ENCODE measurements at places on chromosomes 4 and X.

- DNase-seq: no peak
These were observed 81.5 kb downstream of the ZNF674 start for GRCh38 chrX:46463682-46464081.

- no peak for DNase-seq
These were observed 243.2 kb downstream of the SPOCK3 start for GRCh38 chr4:166991006-166991561.

DNA sequence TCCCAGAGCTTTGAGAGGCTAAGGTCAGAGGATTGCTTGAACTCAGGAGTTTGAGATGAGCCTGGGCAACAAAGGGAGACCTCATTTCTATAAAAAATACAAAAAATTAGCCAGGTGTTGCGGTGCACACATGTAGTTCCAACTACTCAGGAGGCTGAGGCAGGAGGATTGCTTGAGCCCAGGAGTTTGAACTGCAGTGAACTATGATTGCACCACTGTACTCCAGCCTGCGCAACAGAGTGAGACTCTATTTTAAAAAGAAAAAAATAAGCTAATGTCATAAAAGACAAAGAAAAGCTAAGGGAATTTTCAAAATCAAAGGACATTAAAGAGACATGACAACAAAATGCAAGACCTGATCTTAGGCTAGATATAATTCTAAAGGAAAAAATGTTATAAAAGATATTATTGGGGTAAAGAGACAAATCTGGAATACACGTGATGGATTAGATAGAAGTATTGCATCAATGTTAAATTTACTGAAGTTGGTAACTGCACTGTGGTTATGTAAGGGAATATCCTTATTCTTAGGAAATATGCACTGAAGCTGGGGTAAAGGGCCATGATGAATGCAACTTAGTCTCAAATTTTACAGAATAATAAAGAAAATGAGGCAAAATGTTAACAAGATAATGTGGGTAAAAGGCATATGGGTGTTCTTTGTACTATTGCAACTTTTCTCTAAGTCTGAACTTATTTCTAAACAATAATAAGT, 75.2 kb downstream of the SPRY1 start:
- DNase-seq: no peak

- no peak for DNase-seq
These were observed 607.3 kb downstream of the ANKRD50 start for GRCh38 chr4:124105212-124105611.

- no peak for DNase-seq
These were observed 298.3 kb downstream of the EVC2 start for GRCh38 chr4:5409972-5410618.

- DNase-seq: no peak
These were observed 92.1 kb downstream of the SCD5 start for GRCh38 chr4:82706349-82707000.

GRCh38 chrX:103817502-103817901, 14.6 kb downstream of the RAB9B start:
- no peak for DNase-seq

- no peak for DNase-seq
These were observed 7.4 kb downstream of the WDR13 start for GRCh38 chrX:48604701-48605100.

DNA sequence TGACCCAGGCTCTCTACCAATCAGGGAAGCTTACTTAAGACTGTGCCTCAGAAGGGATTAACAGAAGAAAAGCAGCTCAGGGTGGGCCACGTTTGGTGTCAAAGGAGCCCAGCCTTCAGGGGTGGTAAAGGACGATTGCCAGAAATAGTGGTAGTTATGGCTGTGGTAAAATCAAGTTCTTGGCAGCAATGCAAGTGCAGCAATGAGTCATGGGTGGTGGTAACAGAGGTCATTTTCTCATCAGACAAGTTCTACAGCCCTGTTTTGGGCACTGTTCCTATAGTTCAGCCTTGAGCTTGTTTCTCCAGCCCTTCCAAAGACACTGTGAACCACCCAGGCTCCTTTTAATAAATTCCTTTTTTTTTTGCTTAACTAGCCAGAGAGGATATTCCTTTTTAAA, 120.3 kb downstream of the EFHC2 start:
- no peak for DNase-seq

GRCh38 chr4:87388901-87389300, 2.1 kb downstream of the HSD17B11 start:
- DNase-seq: no peak

- DNase-seq: no peak
These were observed 175.6 kb downstream of the PPP3CA start for GRCh38 chr4:101171747-101172146.

DNA sequence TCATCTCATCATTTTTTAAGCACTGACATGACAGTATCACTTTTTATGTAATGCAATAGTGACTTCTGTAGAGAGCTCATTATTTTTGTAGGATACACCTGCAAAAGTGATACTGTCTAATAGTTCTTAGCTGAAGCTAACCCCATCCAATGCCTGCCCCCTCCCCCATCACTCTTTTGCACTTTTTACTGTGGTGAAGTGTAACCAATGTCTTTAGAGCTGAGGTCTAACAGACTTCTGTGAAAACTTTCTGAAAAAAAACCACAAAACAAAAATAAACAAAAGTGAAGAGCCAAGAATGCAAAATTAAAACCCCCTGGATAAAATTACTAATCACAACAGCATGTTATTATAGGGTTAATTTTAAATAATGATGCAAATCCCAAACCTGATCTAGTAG, 301.1 kb downstream of the ANK2 start:
- no peak for DNase-seq

GRCh38 chrX:29308726-29309125, 721.5 kb downstream of the IL1RAPL1 start:
- no peak for DNase-seq

GRCh38 chr4:125097729-125098128, 217.0 kb upstream of the FAT4 start:
- DNase-seq: no peak

GRCh38 chr4:61590881-61591280, 390.8 kb downstream of the ADGRL3 start:
- DNase-seq: no peak

GRCh38 chrX:79117078-79117477, 27.4 kb upstream of the GPR174 start:
- no peak for DNase-seq

GRCh38 chr4:73019462-73020047, 50.0 kb downstream of the COX18 start:
- DNase-seq: no peak

GRCh38 chr4:169250796-169251195, 20.0 kb downstream of the SH3RF1 start:
- DNase-seq: no peak

GRCh38 chrX:154096140-154097002, 1.1 kb downstream of the MECP2 start:
- DNase-seq: no peak

DNA sequence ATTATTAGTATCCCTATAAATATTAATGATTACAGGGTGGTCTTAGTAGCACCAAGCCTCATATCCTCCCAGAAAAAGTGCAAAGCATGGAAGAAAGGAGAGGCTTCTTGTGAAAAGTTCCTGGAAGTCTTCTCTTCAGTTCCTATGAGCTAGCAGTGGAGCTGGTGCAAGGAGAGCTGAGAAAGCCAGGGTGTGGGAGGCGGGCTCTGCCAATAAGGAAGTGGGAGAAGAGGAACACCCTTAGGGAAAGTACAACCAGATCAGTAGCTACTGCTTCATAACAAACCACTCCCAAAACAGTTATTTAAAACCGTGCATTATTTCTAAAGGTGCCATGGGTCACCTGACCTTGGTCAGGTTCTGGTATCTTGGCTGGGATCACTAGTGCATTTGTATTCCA, 72.4 kb downstream of the MAP9 start:
- DNase-seq: no peak

- DNase-seq: no peak
These were observed 13.6 kb downstream of the DDX53 start for GRCh38 chrX:23013366-23013765.

DNA sequence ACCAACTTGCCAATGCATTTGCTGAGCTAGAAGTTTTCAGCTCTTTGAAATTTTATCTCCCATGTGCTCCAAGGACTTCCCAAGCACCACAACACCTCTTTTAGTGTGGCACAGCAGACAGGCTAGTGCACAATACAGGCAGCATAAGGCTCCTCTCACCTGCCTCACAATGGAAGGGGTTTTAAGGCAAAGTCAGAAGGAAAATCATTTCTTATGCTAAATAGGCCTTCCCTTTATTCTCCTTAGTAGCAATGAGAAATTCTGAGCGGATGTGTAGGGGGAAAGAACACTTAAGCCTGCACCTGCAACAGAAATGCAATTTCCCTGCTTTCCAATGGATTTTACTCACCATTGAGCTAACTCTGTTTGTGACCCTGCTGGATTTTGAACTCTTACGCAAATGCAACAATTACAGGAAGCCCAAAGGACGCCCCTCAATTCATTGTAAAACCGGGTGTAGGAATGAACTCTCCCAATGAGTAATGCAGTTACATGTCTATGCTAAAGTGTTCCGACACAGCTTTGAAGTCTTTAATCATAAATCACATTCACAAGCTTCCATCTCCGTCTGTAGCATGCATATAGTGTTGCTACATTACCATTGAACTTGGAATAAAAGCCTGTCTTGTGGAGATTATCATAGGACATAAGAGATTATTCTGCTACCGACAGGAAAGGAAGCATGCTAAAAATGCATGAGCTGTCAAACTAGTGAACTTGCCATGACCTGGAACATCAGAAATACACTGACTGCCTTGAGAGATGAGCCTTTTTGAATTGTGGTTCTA, 1084.9 kb downstream of the RPA4 start:
- DNase-seq: no peak

- no peak for DNase-seq
These were observed 97.1 kb downstream of the MGST2 start for GRCh38 chr4:139762720-139763119.

GRCh38 chr4:73922766-73923630, 53.8 kb downstream of the CXCL1 start:
- no peak for DNase-seq

GRCh38 chrX:133134282-133134681, 37.4 kb upstream of the USP26 start:
- no peak for DNase-seq

- DNase-seq: no peak
These were observed 83.5 kb downstream of the LNX1 start for GRCh38 chr4:53507671-53508286.

DNA sequence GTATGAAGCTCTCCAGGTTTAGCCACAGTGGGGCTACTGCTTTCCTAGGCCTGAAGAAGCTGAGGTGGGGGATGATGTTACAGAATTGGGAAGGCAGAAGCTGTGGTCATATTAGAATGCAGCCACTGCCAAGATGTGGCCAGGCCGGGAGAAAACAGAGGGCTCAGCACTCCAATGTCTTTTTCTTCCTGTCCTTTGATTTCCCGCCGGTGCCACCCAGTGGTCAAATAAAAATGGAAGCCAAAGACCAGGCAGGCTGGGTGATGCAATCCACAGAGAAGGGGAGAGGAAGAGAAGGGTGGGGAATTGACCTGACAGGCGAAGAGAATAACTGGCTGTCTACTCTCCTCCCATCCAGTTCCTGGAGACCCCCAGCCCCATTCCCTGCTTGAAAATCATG, 94.9 kb upstream of the SHISA3 start:
- DNase-seq: peak; percentile 32

- DNase-seq: no peak
These were observed at the start of gene CC2D2A for GRCh38 chr4:15469402-15470127. CC2D2A (plus strand) TSS chr4:15469882; CDS start chr4:15475933, 6,051 bp downstream.

GRCh38 chr4:28449085-28449484, 1588.4 kb downstream of the STIM2 start:
- DNase-seq: no peak

GRCh38 chr4:98434816-98435215, 173.6 kb downstream of the RAP1GDS1 start:
- no peak for DNase-seq

DNA sequence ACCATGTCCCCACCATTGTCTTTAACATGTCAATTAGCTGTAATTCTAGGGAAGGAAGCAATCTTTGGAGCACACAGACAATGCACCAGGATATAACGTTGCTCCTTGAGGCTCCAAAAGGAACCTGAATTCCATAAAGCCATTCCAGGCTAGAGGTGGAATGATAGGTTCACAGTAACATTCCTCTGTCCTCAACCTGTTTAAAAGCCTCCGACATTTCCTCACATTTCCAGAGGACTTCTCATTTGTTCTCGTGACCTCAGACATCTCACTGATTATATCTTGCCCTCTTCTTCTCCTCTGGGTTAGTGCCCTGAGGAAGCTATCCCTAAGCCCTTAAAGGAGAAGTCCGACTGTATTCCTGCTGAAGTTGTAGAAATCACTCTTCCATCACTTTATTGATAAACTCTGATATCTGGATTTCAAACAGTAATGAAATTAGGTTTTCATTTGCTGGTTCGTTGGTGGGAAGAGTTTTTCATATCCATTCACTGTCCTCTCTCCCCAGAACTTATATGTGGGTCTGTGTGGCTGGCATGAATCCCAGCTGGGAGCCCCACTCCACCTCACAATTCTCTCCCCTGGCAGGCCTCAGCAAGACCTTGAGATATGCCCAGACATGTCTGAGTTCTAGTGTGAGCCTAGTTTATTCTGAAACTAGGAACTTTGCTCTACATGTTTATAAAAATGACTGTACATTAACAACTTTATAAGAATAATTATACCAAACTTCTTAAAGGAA, 44.2 kb upstream of the PRSS12 start:
- no peak for DNase-seq

- peak; percentile 42 for DNase-seq
These were observed 12.1 kb downstream of the LETM1 start for GRCh38 chr4:1843852-1844251.

- DNase-seq: no peak
These were observed 1470.6 kb upstream of the PABPC4L start for GRCh38 chr4:135672202-135672601.

GRCh38 chr4:186634591-186635128, 79.3 kb upstream of the MTNR1A start:
- DNase-seq: no peak

- no peak for DNase-seq
These were observed 6.1 kb downstream of the SPATA18 start for GRCh38 chr4:52057196-52057595.

DNA sequence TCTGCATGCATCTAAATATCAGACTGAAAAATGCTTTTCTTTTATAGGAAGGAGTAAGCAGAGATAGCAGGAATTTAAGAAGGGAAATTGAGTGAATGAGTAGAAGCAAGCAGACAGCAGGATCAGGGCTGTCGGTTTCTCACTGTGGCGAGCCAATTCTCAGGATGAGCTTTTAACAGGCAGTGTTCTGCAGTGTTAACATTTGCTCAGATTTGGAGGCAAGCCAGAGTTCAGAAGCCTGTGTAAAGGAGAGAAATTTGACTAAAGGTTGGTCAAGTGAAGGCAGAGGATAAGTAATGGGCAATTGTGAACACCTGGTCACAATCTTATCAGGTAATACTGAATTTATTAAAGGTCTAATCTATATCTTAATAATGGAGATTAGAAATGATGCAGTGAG, 133.3 kb upstream of the MAGEB16 start:
- no peak for DNase-seq

GRCh38 chrX:15017491-15017890, 144.3 kb downstream of the MOSPD2 start:
- no peak for DNase-seq
